ENCODE measurements at places on chromosomes 4 and X.

GRCh38 chr4:38280323-38280706 is 320.1 kb downstream of the PTTG2 start:
- no peak for DNase-seq

DNA sequence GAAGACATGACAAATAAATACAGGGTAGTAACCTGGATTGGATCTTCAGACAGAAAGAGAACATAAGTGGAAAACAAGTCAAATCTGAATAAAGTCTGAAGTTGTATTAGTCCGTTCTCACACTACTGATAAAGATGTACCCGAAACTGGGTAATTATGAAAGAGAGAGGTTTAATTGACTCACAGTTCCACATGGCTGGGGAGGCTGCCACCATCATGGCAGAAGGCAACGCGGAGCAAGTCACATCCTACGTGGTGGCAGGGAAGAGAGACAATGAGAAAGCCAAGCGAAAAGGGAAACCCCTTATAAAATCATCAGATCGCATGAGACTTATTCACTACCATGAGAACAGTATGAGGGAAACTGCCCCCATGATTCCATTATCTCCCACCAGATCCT is 82.8 kb downstream of the USP46 start:
- no peak for DNase-seq

GRCh38 chr4:124053872-124054538 is 657.4 kb downstream of the SPRY1 start:
- DNase-seq = no peak

DNA sequence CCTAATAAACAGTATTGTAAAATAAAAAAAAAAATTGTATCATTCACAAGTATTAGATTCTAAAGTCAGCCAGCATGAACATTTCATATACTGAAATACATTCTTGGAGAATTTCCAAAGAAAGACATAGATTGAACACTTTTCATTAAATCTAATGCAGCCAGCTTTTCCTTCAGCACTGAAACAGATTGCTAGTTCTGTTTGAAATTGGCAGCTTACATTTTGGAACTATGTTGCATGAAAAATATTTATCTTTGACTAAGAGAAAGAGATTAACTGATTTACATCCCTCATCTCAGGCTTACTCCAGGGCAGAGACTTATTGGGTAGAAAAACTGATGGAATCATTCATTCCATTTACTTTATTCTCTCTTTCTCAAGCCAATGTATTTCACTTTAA is 272.7 kb downstream of the PDHA2 start:
- DNase-seq = no peak

DNA sequence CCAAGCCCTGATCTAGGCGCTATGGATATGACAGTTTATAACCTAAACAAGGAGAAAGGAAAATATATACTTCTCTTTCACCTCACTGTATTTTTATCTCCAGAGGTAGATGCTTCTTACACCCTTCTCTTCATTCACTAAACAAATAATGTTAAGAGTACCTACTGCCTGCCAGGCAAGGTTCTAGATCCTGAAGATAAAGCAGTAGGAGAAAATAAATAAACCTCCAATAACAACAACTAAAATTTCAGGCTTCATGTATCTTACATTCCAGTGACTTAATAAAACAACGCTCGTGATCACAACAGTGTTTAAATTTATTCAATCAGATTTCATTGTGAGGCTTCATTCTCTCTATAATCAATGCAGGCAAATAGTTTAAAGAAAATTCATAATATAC is 20.7 kb downstream of the PDGFC start:
- no peak for DNase-seq

- DNase-seq = no peak
Observed at GRCh38 chrX:31280580-31280979, 208.7 kb upstream of the FTHL17 start.

GRCh38 chr4:3684546-3684945 is 81.6 kb upstream of the ADRA2C start:
- no peak for DNase-seq
